ENCODE measurements at places on chromosomes 4 and X. TPM values are rescaled to one million over a fixed set of nuclear protein-coding genes. Genes with fewer than 3 reads are reported as not detected.

The MFAP3L gene
- 1.5 TPM for total RNA-seq

The AR gene
- 16.0 TPM for total RNA-seq

The CXCL9 gene
- not detected for total RNA-seq

The IQCM gene
- not detected for total RNA-seq

The STEEP1 gene
- total RNA-seq: 48.1 TPM

The BEND2 gene
- total RNA-seq: not detected

The NHSL2 gene
- total RNA-seq: 19.8 TPM

The DAPP1 gene
- total RNA-seq: not detected

The NLGN3 gene
- total RNA-seq: 2.3 TPM

The PCDH7 gene
- 8.9 TPM for total RNA-seq

The NEUROG2 gene
- not detected for total RNA-seq

Measured in smooth muscle cell of trachea (primary cell).